ENCODE measurements at places on chromosomes 4 and X. TPM values are rescaled to one million over a fixed set of nuclear protein-coding genes. Genes with fewer than 3 reads are reported as not detected.

- ATAC-seq: no peak
Measured at GRCh38 chr4:113071805-113072204, 22.4 kb downstream of the ANK2 start.

DNA sequence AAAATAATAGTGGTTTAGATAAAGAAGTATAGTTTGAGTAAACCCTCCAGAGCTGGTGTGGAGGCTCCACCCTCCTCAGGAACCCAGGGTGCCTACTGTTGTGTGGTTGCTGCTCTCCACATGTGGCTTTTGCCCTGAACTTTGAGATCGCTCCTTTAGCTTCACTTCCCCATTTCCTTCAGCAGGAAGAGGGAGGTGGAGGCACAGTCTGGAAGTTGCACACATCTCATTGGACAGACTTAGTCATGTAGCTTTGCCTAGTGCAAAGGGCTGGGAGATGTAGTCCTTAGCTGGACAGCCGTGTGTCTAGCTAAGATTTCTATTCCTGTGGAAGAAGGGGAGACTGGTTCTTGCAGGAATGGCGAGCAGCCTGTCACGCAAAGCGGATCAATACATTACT is 37.9 kb downstream of the RGS12 start:
- no peak for ATAC-seq

GRCh38 chr4:86977621-86978184 is 42.9 kb downstream of the AFF1 start:
- ATAC-seq: peak; percentile 88

HSFX4 gene
- not detected for total RNA-seq

DNA sequence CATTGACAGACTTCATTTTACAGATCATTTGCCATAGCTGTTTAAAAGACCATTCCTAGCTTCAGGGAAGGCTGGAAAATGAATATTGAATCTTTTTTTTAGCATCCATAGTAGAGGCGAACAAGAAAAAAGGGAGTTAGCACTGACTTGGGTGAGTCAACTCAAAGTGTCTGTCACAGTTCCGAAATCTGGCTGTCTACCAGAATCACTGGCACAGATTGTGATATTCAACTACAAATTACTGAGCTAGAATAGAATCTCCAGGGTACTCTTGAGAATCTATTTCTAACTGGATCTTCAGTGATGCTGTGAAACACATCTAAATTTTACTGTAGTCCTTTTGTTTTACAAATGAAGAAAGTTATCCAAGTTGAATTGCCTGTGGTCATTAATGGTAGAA is 31.5 kb downstream of the SEC24B start:
- no peak for ATAC-seq

- ATAC-seq: no peak
Measured at GRCh38 chrX:13078739-13079444, 34.5 kb upstream of the FAM9C start.

DNA sequence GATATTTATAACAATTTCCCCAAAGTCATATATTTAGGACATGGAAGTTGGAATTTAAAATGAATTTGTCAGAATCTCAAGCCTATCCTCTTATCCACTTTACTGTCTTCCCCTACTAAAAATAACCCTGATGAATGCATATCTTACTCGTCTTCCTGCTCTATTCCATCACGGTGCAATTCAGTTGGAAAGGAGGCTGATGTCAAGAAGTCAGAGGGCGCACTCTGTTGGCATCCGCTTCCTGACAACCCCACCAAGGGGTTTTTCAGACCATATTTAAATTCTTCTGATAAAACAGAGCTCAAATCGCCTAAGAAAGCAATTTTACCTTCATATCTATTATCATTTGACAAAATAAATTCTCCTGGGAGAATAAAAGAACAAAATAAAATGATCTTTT is 233.5 kb downstream of the ARHGAP24 start:
- no peak for ATAC-seq

DNA sequence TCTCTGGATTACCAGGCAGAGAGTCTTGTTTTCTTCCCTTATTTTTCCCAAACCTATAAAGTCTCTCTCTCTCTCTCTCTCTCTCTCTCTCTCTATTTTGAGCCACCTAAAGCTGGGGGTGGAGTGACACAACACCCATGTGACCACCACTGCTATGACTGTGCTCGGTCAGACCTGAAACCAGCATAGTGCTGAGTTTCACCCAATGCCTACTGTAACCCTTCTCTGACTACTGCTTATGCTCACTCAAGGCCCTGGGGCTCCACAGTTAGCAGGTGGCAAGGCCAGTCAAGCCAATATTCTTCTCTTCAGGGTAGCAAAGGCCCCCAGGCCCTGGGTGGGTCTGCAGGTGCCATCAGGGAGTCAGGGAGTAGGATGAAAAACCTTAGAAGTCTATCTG is 114.7 kb upstream of the ARMCX2 start:
- no peak for ATAC-seq
